ENCODE measurements at places on chromosomes 4 and X.

GRCh38 chr4:85842540-85842939, 367.6 kb downstream of the ARHGAP24 start:
- no peak for DNase-seq

- DNase-seq, result no peak
Measured at GRCh38 chr4:113635739-113636437, 125.7 kb downstream of the CAMK2D start.

GRCh38 chr4:122456231-122457116, at the start of gene IL2:
Gene IL2 (minus strand): TSS chr4:122456725. CDS start chr4:122456440, 285 bp downstream.
- DNase-seq, result no peak

GRCh38 chrX:112851161-112851779, 10.6 kb upstream of the AMOT start:
- DNase-seq, result no peak

GRCh38 chr4:94334476-94334875, 8.2 kb downstream of the HPGDS start:
- no peak for DNase-seq

DNA sequence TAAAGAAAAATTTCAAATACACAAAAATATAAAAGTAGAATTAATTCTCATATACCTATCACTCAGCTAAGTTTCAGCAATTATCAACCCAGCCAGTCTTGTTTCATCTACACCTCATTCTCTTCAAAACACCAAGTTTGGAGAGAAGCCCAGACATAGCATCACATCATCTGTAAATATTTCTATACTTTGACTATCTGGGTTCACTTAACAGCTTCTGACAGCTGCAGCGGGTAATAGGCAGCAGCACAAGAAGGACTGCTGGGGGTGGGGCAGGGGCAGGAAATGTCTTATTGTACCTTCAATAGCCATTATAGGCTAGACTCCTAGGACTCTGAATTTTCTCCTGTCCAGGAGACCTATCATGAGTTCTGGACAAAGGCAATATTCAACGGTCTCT, 54.1 kb downstream of the PHF8 start:
- DNase-seq, result no peak

Measured in stimulated activated CD4-positive, alpha-beta T cell treated with anti-CD3 and anti-CD28 coated beads, Interleukin-4, amount 100 ng/mL, for 48 hours (primary cell).